Coronary artery (tissue), 2 donors: ENCODE measurements at places on chromosomes 4 and X.

- DNase-seq = no peak
These were observed 623.1 kb downstream of the TECRL start for GRCh38 chr4:63786171-63786570.

GRCh38 chrX:46957297-46957696 lies 45.1 kb downstream of the JADE3 start:
- no peak for DNase-seq

DNA sequence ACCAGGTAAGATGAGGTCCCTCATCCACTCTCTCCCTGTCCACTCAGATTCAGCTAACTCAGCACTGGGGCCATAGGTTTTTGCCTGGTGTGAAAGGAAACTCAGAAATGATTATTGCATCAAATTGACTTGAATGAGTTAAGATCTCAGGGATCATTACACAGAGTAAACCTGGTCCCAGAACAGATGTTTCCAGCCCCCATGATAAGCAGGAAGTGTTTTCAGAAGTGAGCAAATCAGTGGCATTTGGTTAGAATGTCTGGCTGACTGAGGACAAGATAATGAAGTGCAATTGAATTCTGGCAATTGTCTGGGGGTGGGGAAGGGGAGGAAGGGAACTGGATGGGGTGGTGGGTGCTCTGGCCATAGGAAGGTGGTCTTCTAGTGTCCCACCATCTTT lies 108.0 kb downstream of the CHIC2 start:
- DNase-seq = no peak

- DNase-seq = no peak
These were observed 54.2 kb downstream of the SPATA18 start for GRCh38 chr4:52105276-52105675.

GRCh38 chr4:173524218-173525117 lies 5.6 kb downstream of the HAND2 start:
- no peak for DNase-seq

- no peak for DNase-seq
These were observed 404.5 kb downstream of the GBA3 start for GRCh38 chr4:23097251-23097650.

DNA sequence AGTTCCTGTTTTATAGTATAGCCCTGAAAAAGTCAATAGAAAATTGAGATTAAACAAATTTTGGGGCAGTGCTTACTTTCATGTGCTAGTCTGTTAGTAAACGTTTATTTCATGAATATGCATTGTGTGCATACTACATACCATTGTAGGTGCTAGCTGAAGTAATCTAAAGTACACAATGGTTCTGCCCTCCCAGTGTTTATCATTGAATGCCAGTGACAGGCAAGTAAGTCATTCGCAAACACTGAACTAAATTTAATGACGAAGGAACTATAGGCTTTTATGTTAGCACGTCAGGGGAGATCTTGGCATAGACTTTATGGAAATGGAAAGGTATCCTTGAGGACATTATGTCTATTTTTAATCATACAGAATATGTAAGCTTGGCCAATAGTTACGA lies 426.9 kb upstream of the EPHA5 start:
- no peak for DNase-seq

DNA sequence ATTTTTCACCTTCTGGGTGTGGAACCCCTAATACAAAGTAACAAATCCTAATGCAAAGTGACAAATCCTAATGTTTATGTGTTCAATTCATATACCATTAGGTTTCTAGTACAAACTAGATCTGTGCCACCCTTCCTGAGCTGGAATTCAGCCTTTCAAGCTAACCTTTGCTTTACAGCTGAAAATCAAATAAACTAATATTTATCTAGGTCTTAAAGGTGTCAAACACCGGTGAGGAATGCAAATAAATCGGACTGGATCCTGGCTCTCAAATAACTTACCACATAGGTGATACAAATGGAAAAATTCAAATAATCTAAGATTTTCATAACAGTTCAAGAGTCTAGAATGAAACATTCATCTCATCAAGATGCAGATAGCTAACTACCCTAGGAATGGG lies 11.6 kb downstream of the IRF2 start:
- no peak for DNase-seq

- DNase-seq = no peak
These were observed 85.0 kb upstream of the ADRA2C start for GRCh38 chr4:3681191-3681590.

- DNase-seq = no peak
These were observed 63.2 kb downstream of the ANAPC10 start for GRCh38 chr4:145034727-145035211.

DNA sequence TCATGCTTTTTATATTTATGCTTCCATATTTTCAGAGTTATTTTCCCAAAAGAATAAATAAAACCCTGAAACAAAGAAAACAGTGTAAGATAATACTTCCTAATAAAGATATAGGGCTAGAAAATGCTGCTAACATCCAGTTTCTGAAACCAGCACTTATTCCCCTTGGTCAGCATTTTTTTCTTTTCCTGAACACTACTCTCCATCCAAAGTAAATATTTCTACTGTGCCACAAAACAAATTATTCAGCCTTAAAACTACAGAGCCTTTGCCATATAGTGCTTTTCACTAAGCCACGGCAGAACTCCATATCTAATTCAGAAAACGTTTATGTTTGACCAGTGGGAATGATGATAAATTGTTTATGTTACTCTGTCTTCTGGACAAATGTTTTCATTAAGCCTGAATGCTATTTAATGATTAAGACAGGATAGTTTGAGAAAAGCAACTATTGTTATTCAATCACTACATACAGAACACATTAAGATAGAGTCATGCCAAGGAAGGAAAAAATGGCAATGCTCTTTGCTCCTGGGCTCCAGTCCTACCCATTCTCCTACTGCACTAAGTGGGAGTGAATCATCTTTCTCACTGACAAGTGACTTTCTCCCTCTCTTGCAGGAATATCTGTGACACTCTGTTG lies 723.9 kb downstream of the FAT4 start:
- no peak for DNase-seq

GRCh38 chr4:45082101-45082500 lies 355.7 kb upstream of the GNPDA2 start:
- DNase-seq = no peak

- no peak for DNase-seq
These were observed 119.4 kb upstream of the FAM9B start for GRCh38 chrX:9153300-9153699.

DNA sequence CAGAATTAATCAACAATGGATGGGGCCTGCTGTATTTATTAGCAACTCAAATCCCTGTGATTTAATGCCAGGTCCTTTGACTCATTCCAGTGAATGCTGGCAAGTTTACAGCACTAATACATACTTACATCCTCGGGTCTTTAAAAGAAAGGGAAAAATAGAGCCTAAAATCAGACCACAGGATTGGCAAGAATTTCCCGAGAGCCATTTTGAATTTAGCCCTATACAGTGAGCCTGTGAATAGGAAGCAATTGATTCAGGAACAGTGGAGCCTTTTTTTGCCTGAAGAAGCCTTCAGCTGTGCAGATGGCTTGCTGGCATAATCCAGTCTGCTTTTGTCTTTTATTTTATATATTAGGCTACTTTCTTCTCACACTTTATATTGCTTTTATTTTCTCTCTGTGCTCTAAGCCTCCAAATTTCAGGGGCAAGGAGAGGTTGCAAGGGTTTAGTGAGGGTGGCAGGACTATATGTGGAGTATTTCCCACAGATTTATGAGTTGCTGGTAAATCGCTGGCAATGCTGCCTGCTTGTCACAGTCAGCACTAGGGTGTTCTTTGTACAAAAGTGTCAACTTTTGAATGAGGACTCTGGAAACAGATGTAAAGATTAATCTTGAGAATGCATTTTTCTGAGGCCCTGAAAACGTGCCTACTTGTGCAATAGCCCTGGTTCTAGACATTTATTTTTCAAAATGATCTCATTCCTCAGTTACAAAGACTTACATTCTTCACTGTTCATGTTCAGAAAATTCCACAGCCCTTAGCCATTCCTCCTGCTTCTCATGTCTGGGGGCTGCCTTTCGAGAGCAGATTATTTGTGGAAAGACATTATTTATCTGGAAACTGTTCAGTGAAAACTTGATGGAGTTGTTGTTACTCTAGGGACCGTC lies 303.5 kb downstream of the SPRY1 start:
- no peak for DNase-seq

DNA sequence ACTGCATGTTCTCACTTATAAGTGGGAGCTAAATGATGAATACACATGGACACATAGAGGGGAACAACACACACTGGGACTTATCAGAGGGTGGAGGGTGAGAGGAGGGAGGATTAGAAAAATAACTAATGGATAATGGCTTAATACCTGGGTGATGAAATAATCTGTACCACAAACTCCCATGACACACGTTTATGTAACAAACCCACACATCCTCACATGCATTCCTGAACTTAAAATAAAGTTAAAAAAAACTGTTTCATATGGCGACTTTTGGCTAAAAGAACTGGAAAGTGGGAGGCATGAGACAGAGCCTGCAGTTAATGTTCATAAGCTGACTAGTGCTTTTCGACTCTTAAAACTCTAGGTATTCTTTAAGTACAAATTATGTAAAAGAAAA lies 98.9 kb upstream of the NPFFR2 start:
- no peak for DNase-seq

DNA sequence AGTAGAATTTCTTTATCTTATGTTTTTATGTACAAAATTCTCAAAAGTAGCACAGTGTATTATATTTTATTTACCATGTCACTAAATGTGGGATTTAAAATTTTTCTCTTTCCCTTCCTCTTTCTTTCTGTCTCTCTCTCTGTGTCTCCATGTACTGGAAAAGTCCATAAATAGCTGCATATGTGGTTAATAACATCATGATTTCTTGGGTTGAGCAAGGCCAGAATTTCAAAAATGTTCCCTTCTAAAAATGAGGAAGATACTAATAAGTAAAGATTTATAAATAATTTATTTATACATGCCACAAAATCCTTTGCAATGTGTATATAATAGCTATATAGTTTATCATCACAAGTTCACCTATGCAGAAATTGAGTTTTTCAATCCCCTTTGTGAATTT lies 29.1 kb upstream of the DKK2 start:
- DNase-seq = no peak

- DNase-seq = no peak
These were observed 7.7 kb downstream of the NAT8L start for GRCh38 chr4:2066571-2067445.

DNA sequence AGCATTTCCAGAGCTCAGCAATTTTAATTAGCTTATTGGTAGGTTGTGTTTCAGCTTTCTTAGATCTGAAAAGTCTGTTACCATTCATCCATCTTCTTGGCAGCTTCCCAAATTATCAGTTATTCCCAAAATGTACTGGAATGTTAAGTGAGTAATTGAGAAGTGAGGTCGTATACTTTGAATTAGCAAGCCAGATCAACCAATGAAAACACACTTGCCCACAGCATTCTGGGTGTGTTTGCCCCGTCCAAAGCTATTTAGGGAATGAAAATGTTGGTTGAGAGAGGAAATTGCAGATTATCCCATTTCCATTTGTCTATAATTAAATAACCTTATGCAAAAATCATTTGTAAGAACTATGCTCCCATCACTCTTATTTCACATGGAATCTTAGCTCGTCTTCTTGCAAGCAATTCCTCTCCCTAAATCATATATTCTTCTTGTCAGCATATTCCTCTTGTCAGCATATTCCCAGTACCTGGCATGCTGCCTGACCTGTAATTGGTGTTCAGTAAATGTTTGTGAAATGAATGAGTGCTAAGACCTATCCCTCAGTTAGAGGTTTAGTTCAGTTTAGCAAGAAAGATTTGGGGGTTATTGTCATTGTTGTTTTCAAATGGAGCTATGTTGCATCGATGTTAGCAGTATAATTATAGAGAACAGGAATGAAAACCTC lies 23.3 kb upstream of the ANTXR2 start:
- no peak for DNase-seq

- no peak for DNase-seq
These were observed 44.5 kb downstream of the BRWD3 start for GRCh38 chrX:80765220-80765625.

DNA sequence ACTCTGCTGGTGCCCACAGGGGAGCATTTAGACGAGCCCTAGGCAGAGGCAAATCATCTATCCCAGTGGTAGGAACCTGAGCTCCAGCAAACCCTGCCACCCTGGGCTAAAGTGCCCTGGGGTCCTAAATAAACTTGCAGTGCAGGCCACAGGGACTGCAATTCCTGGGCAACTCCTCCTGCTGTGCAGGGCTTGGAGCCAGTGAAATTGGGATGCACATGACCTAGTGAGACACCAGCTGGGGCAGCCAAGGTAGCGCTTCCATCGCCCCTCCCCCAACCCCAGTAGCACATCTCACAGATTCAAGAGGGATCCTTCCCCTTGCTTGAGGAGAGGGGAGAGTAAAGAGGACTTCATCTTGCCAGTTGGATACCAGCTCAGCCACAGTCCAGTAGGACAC lies 44.1 kb downstream of the CHRNA9 start:
- no peak for DNase-seq

DNA sequence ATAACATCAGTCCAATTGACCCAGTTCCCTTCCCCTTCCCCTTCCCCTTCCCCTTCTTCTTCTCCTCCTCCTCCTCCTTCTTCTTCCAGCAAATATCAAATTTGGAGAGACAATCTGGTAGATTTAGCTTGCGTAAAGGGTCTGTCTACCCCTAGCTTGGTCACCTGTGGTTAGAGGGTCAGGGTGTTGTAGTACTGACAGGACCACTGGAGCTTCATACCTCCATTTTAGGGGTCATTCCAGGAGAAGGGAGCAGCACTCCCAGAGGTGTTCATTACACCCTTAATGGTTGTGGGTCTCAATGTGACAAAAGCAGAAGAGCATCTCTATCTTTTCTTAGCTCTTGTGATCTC lies 3.7 kb upstream of the FGB start:
- no peak for DNase-seq

DNA sequence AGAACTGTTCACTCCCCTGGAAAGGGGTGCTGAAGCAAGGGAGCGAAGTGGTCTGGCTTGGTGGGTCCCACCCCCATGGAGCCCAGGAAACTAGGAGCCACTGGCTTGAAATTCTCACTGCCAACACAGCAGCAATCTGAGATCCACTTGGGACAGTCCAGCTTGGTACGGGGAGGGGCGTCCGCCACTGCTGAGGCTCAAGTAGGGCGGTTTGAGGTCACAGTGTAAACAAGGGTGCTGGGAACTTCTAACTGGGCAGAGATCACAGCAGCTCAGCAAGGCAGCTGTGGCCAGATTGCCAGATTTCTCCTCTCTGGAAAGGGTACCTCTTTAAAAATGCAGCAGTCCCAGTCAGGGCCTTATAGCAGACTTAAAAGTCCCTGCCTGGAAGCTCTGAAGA lies 53.9 kb upstream of the GALNTL6 start:
- no peak for DNase-seq

DNA sequence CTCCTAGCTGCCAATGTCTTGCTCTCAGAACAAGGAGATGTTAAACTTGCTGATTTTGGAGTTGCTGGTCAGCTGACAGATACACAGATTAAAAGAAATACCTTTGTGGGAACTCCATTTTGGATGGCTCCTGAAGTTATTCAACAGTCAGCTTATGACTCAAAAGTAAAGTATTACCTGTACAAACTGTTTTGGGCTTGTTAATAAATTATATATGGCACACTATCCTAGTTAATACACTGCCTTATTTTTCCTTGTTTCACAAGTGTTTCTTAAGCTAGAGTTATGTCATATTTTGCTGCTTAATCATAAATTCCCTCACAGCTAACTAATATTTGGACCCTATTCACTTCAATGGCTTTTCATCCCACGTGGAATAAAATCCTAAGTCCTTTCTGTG lies 45.3 kb downstream of the STK26 start:
- DNase-seq = no peak
